ENCODE measurements at places on chromosomes 12 and 14.

- DNase-seq: no peak
These were observed 359.8 kb downstream of the APAF1 start for GRCh38 chr12:99004799-99005466.

- DNase-seq: no peak
These were observed 472.7 kb upstream of the FLRT2 start for GRCh38 chr14:85057221-85057620.

DNA sequence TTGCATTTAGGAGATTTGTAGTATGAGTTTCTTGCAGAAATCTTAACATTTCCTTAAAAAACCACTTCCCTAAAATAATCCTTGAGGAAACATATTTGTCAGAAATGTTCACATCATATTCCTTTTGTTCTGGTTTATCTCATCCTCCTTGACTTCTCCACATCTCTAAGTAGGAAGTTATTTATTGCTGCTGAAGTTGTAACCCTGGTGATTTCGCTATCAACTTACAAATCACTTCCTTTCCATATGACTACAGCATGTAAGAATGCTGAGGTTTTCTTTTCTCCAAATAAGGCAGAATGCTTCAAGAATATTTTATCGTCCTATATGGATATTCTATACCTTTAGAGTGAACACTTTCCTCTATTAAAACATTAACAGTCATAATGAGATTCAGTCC is 751.7 kb downstream of the NRXN3 start:
- peak; percentile 85 for DNase-seq

DNA sequence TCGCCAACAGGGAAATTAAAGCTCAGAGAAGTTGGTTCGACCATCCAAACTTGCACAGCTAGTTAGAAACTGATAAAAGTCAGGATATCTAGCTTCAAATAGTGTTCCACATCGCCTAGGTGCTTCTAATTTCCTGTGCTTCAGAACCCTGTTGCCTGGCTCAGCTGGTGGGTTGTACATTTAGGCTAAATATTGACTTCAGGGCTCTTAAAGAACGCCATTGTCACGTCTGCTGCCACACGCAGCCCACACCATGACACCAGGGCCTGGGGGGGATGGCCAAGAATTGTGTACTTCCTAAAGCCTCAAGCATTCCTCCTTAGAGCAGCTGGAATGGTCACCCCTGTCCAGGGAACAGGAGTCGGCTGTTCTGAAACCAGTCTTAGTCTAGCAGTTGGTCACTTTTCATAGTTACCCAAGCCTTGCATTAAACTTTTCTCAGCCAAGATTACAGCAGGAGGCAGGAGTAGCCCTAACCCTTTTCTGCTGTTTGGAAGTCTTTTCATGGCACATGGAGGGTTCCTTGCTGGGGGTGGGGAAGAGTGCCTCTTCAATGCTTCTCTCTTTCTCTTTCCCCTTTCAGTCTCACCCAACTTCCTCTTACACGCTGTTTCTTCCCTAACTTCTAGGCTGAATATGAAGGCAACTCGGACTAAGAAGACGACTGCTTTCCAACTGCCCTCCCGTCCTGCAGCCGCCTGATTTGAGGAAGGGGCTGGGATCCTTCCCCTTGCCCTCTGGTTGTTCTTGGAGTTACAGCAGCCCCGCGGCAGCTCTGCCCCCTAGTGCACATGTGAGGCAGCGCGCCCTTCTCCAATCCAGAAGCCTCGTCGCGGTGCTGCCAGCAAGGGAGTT is 17.1 kb downstream of the FOS start:
- peak; percentile 85 for DNase-seq

DNA sequence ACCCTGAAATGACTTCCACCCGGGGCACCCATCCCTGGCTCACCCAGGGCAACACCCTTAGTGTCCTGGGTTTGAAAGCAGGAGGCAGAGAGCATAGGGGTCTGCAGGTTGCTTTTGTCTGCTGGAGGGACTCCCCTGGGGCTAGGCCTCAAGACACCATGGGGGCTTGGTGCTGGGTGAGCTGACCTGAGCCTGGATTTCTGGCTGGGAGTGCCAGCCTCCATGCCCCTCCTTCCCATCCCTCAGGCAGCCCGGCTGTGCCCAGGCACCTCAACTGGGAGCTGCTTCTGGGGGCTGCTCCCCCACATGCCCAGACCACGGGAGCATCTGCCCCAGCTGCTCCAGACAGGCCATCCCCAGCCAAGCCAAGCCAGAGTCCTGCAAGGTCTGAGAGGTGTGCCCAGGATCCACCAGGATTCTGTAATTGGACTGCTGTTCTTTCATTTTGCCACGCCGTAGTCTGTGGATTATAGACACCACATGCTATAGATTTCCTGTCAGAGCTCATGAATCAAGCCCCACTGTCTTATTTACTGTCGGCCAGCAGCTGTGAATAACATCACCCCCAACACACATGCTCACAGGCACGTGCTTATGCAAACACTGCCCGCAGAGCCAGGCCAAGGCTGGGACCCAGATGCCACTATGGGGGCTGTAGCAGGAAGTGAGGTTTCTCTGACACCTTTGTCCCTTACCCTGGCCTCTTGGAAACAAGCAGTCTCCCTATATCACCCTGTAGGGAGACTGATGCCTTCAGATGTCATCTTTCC is 29.4 kb upstream of the ESRRB start:
- DNase-seq: peak; percentile 6

DNA sequence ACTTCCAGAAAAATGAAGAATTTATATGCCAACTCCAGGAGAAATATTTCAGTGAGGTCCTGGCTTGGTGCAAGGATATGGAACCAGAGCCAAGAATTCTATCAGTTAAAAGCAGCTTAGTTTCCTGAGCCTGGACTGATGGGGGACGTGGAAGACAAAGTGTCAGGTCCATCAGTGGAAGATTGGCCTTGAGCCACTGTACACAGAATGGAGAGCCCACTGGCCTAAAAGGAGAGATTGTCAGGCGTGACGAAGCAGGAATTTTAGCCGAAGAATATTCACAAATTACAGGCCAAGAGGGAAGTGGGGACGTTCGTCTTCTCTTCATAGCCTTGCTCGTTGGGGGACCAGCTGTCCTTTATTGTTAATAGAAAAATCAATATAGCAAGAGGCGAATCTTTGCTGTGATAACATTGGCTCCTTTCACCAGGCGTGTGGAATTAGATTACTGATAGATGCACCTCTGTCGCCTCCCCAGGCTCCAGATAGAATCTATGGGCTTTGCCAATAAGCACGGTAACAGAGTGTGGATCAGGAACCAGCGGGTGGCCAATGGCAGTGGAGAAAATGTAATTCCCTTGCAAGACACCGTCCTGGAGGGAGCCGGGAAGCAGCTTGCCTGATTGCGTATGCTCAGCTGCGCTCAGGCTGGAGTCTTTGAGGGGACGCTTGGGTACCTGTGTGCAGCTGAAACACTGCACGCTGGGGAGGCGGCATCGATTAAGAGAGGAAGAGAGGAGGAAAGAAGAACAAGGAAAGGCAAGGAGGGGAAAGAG is 56.4 kb downstream of the TMEM132C start:
- DNase-seq: no peak

DNA sequence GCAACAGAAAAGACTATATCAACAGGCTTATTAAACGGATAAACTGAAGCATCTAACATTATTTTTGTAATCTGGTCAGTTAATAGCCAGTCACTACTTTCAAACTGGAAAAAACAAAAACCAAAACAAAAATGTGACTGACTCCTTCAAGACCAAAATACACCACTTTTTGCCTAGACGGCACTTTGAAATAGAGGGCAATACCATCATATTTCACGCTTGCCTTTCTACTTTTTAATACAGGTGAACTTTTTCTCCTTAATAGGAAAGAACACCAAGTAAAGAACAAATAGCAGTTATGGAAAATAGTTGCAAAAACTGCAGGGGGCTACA is 550 bp upstream of the NUP107 start:
- DNase-seq: no peak

GRCh38 chr14:60651086-60651795 is 2.0 kb upstream of the SIX1 start:
- no peak for DNase-seq

DNA sequence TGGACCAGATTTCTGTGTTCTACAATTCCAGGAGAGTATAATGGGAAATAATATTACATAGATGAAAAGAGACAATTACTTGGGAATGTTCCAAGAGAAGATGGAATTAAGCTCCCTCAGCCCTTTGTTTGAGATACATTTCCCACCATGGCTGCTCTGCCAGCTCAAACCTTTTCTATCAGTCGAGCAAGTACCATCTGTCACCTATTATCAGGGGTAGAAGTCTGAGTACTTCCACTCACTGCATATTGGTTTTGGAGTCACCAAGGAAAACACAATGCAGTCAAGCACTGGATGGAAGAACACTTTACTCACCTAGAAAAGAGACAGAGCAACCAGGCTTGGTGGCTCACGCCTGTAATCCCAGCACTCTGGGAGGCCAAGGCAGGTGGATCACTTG is 270.4 kb upstream of the FAR2 start:
- no peak for DNase-seq

- DNase-seq: no peak
These were observed 2.4 kb downstream of the SDS start for GRCh38 chr12:113401066-113402000.

- no peak for DNase-seq
These were observed 45.8 kb downstream of the MIA2 start for GRCh38 chr14:39279515-39279914.

DNA sequence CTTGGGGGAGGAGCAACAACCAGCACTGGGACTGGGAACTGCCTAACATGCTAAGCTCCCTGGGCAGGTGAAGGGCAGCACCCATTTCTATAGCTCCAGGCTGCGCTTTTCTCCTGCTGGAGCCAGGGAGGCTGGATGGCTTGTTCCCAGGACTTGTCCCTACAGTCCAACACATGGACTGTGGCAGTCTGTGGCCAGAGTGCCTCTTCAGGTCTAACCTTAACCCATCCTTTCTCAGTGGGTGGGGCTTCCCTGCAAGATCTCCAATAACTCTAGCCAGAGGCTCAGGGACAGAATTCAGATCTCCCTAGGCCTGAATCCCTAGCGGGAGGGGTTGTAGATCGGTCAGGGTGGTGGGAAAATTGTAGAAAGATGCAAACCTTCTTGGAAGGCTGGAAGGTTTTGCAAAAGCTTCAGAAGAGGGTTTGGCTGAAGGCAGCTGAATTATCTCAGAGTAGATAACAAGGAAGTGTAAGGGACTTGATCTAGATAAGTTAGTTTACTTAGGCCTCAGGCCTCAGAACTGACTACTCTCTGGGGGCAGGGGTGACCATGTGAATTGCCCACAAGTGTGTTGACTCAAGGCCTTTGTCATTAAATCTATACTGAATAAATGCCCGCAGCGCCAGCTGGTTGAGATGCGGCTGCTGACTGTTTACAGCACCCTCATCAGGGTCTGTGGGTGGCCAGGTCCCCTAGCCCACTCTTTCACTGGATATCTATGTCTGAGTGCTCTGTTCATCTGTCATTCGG is 60.7 kb downstream of the SSPN start:
- no peak for DNase-seq

- no peak for DNase-seq
These were observed 2.0 kb downstream of the TMTC1 start for GRCh38 chr12:29781705-29782266.

GRCh38 chr12:57215668-57216013 is 953 bp upstream of the NXPH4 start:
- DNase-seq: peak; percentile 37

- DNase-seq: peak; percentile 69
These were observed at the start of gene SYNJ2BP for GRCh38 chr14:70416725-70417349. SYNJ2BP (minus strand) TSS chr14:70417090; CDS start chr14:70416963, 127 bp downstream.

GRCh38 chr12:23376238-23376637 is 573.2 kb downstream of the SOX5 start:
- DNase-seq: no peak

GRCh38 chr12:50110127-50110761 is 1.8 kb upstream of the COX14 start:
- DNase-seq: no peak

GRCh38 chr14:73786636-73787485 is 64.8 kb upstream of the PTGR2 start:
- DNase-seq: peak; percentile 48

GRCh38 chr12:117284140-117284539 is 77.3 kb downstream of the NOS1 start:
- no peak for DNase-seq

- no peak for DNase-seq
These were observed 26.5 kb downstream of the AP5M1 start for GRCh38 chr14:57295239-57295638.

DNA sequence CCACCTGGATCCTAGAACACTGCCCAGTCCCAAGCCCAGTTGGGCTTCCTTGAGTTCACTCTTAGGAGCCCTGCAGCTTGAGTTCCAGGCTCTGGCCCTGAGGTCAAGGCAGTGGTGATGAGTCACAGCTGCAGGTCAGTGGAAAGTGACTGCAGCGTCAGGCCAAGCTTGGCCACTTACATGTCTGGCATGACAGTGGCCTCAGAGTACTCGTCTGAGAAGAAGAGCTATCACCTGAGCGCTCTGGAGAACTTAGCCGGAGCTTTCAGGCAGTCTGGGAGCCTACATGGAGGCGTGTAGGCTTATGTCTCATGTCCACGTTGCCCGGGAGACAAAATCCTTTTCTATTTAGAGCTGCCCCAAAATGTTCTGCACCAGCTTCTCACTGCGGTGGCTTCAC is 75.6 kb downstream of the ARL6IP4 start:
- DNase-seq: peak; percentile 30

GRCh38 chr14:101908795-101909194 is 55.6 kb upstream of the DYNC1H1 start:
- no peak for DNase-seq

DNA sequence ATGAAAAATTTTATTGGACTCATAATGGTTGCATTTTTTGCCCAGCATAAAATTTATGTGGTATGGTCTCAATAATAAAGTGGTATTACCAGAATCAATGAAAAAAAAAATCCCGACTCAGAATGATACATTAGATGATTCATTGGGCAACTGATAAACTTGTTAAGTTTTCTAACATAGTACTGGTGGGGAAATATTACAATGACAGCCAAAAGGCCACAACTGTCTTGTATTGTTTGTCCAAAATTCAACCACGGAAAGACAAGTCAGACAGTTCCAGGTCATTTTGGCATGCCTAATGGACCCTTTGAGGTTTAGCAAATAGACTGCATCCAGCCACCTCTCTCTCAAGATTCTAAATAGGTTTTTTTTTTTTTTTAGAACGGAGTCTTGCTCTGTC is 70.5 kb upstream of the TRIM9 start:
- DNase-seq: no peak

All from choroid plexus epithelial cell (primary cell).